CD4-positive, alpha-beta memory T cell (primary cell): ENCODE measurements at places on chromosomes 4 and X. TPM values are rescaled to one million over a fixed set of nuclear protein-coding genes. Genes with fewer than 3 reads are reported as not detected.

SMIM31 gene
- total RNA-seq: not detected

PDLIM5 gene
- total RNA-seq: 37.4 TPM

DCX gene
- total RNA-seq: not detected

GAGE2A gene
- not detected for total RNA-seq

HPSE gene
- 8.9 TPM for total RNA-seq

NUP62CL gene
- 2.3 TPM for total RNA-seq

REPS2 gene
- 1.4 TPM for total RNA-seq

SPON2 gene
- 7.2 TPM for total RNA-seq

ARHGAP36 gene
- total RNA-seq: not detected

PPBP gene
- not detected for total RNA-seq

IRS4 gene
- not detected for total RNA-seq

REST gene
- total RNA-seq: 79.2 TPM

HSD17B13 gene
- 0.58 TPM for total RNA-seq

TEX11 gene
- not detected for total RNA-seq

BLOC1S4 gene
- total RNA-seq: 35.3 TPM

HNRNPH2 gene
- 40.1 TPM for total RNA-seq

TCEAL2 gene
- 1.9 TPM for total RNA-seq

FABP2 gene
- not detected for total RNA-seq

TMPRSS11D gene
- total RNA-seq: not detected

SPANXB1 gene
- total RNA-seq: not detected

DOCK11 gene
- 112 TPM for total RNA-seq

LETM1 gene
- 38.8 TPM for total RNA-seq

EMCN gene
- total RNA-seq: not detected

GYG2 gene
- total RNA-seq: not detected

XAGE1A gene
- total RNA-seq: not detected

KIAA1210 gene
- total RNA-seq: not detected

PAGE5 gene
- 0.69 TPM for total RNA-seq

FREM3 gene
- total RNA-seq: not detected

BTC gene
- not detected for total RNA-seq

F9 gene
- total RNA-seq: not detected

MAGEC2 gene
- not detected for total RNA-seq

MAGEA1 gene
- total RNA-seq: not detected

RLIM gene
- total RNA-seq: 43.8 TPM

COL25A1 gene
- total RNA-seq: 0.44 TPM
